ENCODE measurements at places on chromosomes 6 and 20.

GRCh38 chr6:43793875-43794242 lies 23.8 kb downstream of the VEGFA start:
- DNase-seq, result no peak

GRCh38 chr20:61117725-61118124 lies 134.3 kb upstream of the CDH4 start:
- DNase-seq, result no peak

DNA sequence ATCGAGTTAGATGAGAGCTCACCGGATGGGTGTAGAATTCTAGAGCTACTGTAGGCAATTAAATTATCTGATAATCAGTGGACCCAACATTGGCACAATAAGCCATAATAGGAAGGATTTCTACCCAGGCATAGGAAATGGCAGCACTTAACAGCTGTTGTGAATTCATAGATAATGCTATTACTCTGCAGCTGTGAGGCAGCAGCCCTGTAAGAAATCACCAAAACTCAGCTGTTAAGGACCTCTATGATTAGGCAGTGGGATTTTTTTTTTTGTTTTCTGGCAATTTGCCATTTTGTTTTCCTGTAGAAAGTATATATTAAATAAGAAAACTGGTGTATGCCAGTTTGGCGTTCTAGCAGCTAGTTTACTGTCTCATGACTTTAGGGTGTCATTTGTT lies 609.1 kb upstream of the SLC35B3 start:
- no peak for DNase-seq

GRCh38 chr20:53718142-53719021 lies 124.7 kb upstream of the ZNF217 start:
- DNase-seq, result no peak

- DNase-seq, result no peak
Observed at GRCh38 chr20:34271956-34272355, 30.7 kb downstream of the ASIP start.
